Activated naive CD8-positive, alpha-beta T cell treated with anti-CD3 and anti-CD28 coated beads for 36 hours (primary cell): ENCODE measurements at places on chromosomes 3 and 15.

GRCh38 chr3:77915336-77915735 is 875.4 kb downstream of the ROBO2 start:
- DNase-seq, result no peak

DNA sequence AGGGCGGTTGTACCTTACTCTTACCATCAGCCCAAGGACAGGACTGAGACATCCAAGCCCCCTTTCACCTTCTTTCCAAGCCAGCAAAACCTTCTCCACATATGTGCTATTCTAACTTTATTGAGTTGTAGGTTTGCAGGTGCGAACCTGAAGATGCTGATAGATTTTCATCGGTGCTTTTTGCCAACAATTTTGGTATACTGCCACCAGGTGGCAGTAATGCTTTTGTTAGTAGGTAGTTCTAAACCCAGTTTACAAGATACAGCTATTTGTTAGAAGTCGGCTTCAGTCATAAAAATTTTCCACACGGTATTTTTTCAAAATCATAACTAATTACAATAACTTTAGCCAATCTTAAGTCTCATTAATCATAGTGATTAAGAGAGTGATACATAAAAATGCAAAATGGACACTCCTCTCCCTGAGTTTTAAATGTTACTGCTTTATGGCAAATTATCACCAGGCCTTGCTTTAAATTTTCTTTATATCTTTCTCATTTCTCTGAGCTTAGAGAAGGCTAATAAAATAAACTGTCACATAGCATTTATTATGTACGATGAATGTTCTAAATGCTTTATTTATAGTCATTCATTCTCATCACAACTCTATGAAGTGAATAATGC is 636 bp downstream of the TBC1D21 start:
- peak; percentile 14 for DNase-seq

DNA sequence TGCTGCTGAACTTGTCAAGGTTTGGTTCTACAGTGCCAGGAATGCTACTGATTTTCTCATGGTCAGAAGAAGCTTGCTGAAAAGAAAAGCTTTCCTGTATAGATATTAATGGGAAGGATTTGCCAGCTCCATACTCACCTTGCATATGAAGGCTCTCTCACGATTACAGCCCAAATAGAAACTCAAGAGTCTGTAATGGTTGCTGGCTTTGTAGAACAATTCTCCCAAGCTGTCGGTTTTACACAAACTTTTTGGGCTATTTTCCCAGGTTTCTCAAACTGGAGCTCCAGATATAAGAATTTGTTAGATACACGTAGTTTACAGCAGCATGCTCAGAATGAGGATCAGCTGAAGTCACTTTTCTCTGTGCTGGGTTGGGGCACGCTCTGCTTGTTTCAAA is 30.1 kb upstream of the LRRC3B start:
- no peak for DNase-seq

DNA sequence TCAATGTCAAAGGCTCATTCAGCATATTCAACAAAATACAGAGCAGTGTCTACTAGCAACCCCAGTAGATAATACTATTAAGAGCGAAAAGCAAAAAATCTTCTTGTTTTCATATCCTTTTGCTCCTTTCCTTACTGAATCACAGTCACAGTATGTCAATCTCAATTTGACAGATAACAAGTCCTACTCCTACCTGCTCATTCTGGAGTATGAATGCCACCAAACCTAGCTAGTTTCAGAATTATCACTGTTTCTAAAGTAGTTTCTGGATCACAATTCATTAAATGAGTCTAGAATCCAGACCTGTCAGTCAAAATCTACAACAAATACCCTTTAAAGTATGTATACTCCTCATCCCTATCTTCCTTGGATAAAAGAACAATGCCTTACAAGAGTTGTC is 51.5 kb downstream of the MKRN2 start:
- DNase-seq, result no peak

DNA sequence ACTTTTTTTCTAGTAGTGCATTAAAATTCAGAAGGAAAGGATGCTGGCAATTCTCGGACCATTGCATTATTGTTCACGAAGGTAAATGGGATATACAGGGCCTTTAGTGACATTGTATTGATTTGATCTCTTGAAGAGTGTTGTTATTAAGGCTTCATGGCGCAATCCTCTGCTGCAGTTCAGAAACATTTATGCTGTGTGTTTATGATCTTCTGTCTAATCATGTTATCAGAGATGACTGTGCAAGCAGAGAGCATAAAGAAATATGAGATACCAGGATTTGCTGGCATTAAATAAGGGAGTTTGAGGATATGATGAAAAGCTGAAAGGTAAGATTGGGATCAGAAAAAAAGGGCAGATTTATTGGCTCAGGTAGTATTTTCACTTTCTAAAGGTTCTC is 180.6 kb downstream of the EPHA6 start:
- no peak for DNase-seq
